ENCODE measurements at places on chromosomes 5 and 9.

DNA sequence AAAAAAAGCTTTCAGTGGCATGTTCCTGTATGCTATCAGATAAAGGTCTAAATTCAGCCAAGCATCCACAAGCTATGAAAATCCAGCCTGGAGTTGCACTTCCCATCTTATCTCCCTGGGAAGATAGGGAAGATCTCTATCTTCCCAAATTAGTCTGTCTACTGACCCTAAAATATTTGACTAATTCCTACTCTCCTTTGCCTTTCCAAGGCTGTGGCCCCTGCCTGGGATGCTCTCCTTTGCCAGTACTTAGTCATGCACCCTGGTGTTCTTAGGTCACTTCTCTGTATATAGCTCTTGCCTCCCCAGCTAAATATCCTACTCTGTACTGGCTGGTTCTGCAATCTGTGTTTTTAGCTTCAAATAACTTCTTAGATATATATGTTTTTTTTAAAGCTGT is 44.0 kb upstream of the PLPP1 start:
- DNase-seq: no peak

DNA sequence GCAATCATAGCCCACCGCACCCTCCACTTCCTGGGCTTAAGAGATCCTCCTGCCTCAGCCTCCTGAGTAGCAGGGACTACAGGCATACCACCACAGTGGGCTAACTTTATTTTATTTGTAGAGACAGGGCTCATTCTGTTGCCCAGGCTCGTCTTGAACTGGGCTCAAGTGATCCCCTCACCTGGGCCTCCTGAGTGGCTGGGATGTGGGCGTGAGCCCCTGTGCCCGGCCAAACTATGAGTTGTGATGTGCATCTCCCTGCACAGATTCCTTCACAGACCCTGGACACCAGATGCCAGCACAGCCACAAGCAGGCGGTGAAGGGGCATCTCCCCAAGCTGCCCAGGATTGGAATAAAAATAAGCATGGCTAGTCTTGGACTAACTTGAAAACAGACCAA is 244.9 kb upstream of the IRX1 start:
- no peak for DNase-seq

- DNase-seq: no peak
Measured at GRCh38 chr9:31745468-31745867, 639.0 kb upstream of the ACO1 start.

- no peak for DNase-seq
Measured at GRCh38 chr5:34624691-34625090, 31.4 kb upstream of the RAI14 start.

- DNase-seq: no peak
Measured at GRCh38 chr9:80875947-80876346, 813.4 kb downstream of the TLE1 start.

- DNase-seq: no peak
Measured at GRCh38 chr9:86093788-86094555, 5.4 kb downstream of the GOLM1 start.
